Ecto neural progenitor cell (in vitro differentiated cells): ENCODE measurements at places on chromosomes 6 and 20.

DNA sequence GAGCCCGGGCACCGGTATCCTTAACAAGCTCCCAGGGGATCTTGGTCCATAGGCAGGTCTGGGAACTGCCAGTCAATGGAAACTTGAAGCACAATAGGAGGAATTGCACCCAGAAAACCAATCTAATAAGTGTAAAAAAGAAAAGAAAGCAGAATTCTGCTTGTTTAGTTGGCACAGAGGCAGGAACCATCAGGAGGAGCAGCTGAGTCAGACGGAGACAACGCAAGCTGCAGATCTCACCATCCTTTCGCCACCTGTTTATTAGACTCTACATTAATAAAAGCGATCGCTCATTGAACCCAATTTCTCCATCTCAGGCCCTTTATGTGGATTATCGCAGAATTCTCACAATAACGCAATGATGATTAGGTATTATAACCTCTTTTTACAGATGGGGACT is 9.8 kb downstream of the ZFP64 start:
- DNase-seq: no peak

DNA sequence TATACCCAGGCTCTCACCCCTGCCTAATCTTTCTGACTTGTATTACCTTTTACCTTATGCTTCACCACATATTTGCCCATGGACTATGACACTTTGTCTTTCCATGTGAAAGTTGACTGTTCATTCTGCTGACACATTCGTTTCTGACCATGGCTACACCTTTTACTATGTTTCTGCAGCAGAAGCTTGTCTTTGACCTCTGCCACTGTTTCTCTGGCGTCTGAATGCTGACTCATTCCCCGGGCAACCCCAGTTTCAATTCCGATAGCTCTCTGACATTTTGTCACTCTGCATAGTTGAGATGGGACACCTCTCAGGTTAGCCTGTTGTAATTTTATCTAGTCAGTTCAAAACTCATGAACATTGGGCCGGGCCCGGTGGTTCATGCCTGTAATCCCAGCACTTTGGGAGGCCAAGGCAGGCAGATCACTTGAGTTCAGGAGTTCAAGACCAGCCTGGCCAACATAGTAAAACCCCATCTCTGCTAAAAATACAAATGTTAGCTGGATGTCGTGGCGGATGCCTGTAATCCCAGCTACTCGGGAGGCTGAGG is 50.7 kb downstream of the SLC26A8 start:
- DNase-seq: no peak

GRCh38 chr6:7051780-7052442 is 55.9 kb upstream of the RREB1 start:
- peak; percentile 78 for DNase-seq

- DNase-seq: no peak
Observed at GRCh38 chr20:64176971-64177370, 12.7 kb downstream of the MYT1 start.
